ENCODE measurements at places on chromosomes 4 and X.

- DNase-seq, result no peak
These were observed 547 bp upstream of the CLGN start for GRCh38 chr4:140427919-140428471.

GRCh38 chr4:101355246-101355645 is 7.9 kb upstream of the PPP3CA start:
- DNase-seq, result no peak

DNA sequence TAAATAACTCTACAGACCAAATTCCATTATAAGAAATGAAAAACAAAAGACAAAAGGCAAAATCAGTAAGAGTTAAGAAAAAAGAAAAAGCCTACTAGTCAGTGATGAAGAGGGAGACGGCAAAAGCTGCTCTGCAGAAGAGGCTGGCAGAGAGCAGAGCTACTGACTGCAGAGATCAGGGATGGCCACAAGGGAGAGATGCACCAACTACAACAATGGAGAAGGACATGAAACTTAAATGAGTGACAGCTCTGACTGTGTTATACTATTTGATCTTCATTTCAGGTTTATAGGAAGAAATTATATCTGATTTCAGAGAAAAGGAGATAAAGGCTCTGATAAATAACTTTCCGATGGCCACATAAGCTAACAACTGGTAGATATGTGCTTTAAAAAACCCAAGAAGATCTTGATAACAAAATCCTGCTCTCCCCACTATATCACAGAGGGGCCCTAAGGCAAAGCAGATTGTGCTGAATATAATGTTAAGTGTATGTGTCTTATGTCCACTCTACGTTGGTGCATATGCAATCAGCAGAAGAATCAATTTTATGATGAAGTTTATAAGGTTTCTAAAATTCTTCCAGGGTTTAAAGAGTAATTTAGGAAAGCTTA is 58.4 kb upstream of the COX18 start:
- no peak for DNase-seq

- DNase-seq, result peak; percentile 10
These were observed 218.2 kb downstream of the IDS start for GRCh38 chrX:149286940-149287349.

GRCh38 chrX:45295259-45295986 is 94.7 kb upstream of the DIPK2B start:
- DNase-seq, result no peak

- DNase-seq, result no peak
These were observed 73.5 kb upstream of the FHDC1 start for GRCh38 chr4:152862608-152863007.

DNA sequence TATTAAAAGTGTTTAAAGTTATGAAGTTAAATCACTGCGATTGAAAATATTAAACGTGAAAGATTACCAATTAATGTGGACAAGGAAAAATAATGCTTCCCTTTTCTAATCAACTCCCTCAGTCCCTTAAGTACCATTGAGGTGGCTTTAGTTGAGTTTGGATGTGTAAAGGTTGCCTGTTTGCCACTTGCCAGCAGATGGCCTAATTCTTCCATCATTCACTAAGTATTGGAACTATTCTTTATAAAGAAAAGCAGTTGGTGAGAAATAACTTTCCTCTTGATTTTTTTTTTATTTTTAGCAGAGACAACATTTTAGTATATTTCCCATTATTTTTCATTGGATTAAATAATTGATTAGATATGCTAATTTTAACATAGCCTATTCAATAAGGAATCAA is 295.9 kb upstream of the TACR3 start:
- no peak for DNase-seq

DNA sequence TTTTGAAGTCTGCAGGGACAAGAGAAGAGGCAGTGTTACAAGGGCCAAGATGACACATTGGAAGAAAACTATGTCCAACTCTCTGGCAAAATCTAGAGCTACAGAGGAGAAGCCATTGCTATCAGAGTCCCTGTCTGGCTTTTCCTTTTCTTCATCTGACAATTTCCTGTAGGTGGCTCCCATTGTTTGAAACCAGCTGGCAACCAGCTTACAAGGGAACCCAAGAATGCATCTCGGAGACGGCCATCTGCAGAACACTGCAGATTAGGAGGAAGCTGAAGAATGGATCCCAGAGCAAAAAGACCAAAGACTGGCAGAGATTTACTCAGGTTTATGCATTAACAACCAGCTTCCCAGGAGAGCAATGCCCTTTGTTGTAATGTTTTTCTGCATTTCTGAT is 216.2 kb upstream of the CTSO start:
- no peak for DNase-seq

- DNase-seq, result no peak
These were observed 50.5 kb downstream of the PSAPL1 start for GRCh38 chr4:7384003-7384928.

DNA sequence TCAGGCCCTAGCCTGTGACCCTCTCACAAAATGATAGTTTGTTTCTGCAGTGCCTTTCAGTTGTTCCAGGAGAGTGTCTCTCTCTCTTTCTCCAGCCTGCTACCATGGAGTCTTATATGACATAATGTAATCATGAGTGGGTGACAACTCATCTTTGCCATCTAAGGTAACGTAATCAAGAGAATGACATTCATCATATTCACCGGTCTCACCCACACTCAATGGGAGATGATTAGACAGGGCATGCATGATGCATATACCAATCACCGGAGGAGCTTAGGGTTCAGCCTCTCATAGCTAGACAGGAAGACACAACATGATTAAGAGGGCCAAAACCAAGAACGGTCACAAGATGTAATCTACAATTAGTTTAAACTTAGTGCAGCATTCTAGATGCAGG is 97.1 kb upstream of the FAM9B start:
- peak; percentile 8 for DNase-seq

DNA sequence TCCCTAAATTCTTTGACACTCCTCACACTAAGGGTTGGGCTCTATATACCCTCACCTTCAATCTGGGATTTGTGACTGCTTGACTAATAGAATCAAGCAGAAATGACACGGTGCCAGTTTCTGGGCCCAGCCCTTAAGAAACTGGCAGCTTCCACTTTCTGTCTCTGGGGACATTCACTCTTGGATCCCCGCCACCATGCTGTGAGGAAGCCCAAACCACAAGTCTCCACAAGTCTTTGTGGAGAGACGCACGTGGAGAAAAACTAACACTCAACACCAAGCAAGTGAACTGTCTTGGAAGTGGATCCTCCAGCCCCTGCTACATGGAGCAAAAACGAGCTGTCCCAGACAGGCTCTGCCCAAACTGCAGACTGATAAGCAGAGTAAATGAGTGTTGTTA is 1.1 kb upstream of the EDNRA start:
- no peak for DNase-seq

Measured in stimulated activated CD4-positive, alpha-beta T cell treated with anti-CD3 and anti-CD28 coated beads, Interleukin-12 subunit alpha, Interleukin-12 subunit beta, amount 100 ng/mL, for 48 hours (primary cell).